GM04504 (cell line): ENCODE measurements at places on chromosomes 12 and 14.
A peak's percentile ranks its signal among the peaks of the same experiment; 100 is the strongest.

DNA sequence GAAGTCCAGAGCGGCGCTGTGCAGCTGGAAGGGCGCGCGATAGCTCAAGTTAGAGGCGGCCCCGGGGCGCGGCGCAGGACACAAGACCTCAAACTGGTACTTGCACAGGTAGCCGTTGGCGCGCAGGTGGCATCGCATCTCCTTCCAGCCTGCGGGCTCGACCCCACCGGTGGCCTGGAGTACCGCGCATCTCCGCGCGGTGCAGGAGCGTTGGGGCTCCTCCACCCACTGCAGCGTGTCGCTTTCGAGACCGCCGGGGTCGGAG lies 553 bp downstream of the CLEC14A start:
- no peak for DNase-seq

DNA sequence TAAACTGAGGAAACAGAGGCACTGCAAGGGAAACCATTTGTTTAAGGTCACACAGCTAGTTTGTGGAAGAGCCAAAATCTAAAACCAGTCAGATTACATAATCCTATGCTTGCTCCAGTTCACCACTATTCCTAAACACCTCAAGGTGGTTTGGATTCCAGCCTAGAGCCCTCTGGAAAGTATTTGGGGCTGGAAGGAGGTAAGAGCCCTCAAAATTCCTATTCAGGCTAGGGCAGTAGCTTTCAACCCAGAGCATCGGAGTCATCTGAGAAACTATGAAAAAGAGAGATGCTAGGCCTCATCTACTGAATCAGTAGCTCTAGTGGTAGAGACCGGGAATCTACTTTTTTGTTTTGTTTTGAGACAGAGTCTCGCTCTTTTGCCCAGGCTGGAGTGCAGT lies 16.0 kb upstream of the SPPL3 start:
- no peak for DNase-seq

DNA sequence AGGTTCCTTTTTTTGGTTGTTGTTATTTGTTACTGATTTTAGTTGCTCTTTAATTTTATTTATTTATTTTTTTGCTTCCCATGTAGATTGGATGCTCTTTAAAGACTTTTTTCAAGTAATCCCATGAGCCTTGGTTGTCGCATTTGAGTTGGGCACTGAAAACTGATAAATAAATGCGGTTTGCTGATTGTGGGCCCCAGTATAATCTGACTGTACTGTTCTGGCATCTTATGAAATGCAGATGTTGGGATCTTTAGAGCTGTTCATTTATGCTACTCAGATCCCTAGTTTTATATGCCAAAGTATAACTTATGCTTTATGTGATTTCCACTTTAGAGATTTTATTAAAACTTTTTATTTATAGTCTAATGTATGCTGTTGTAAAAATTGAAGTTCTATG lies 33.3 kb downstream of the WNK1 start:
- no peak for DNase-seq

GRCh38 chr14:100092832-100093231 lies 27.6 kb downstream of the EVL start:
- no peak for DNase-seq

DNA sequence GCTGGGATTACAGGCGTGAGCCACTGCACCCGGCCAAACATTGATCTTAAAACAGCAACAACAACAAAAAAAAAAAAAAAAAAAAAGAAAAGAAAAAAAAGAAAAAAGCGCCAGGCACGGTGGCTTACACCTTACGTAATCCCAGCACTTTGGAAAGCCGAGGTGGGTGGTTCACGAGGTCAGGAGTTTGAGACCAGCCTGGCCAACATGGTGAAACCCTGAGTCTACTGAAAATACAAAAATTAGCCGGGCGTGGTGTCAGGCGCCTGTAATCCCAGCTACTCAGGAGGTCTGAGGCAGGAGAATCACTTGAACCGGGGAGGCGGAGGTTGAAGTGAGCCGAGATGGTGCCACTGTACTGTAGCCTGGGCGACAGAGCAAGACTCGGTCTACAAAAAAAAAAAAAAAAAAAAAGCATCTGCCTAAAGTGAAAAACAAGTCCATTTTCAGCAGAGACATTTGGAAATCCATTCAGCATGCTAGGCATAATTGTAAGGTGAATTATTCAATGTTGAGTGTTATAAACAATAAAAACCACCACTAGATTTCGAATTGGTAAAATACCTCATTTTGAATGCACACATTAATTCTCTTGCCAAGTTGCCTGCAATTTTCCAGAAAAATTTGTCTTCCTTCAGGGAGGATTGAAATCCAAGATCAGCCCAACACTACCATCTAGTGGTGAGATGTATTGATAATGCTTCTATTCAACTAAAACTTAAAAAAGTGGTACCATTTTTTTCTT lies 8.0 kb upstream of the CERS5 start:
- no peak for DNase-seq

GRCh38 chr12:132477703-132478432 lies 12.1 kb upstream of the FBRSL1 start:
- DNase-seq, result no peak

- no peak for DNase-seq
Observed at GRCh38 chr12:87344699-87345098, 684.5 kb downstream of the C12orf50 start.

DNA sequence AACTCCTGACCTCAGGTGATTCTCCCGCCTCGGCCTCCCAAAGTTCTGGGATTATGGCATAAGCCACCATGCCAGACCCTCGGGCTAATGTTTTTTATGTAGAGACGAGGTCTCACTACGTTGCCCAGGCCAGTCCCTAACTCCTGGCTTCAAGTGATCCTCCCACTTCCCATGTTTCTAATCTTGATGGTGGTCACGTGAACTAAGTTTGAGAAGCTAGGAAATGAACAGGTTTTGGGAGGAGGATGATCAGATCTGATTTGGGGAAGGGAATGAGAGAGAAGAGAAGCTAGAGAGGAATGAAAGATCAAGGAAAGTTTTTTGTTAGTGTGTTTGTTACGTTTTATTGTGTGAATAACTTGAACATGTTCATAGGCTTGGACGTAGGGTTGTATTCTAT lies 17.2 kb upstream of the SINHCAF start:
- no peak for DNase-seq

DNA sequence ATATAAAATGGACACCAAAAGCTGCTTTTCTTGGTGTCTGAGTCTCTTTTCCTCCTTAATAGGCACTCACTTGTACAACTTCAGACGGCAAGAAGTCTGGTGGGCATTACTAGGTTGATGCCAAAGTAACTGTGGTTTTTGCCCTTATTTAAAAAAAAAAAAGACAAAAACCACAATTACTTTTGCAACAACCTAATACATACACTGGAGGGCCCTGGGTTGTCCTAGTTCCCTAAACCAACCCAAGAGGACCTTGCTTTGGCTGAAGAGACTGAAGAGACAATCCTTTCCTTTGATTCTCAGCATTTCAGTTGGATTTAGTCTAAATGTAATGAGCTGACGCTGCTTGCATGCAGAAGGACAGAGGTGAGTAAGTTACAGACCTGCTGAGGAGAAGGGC lies 16.2 kb upstream of the PLEKHG3 start:
- DNase-seq, result no peak

DNA sequence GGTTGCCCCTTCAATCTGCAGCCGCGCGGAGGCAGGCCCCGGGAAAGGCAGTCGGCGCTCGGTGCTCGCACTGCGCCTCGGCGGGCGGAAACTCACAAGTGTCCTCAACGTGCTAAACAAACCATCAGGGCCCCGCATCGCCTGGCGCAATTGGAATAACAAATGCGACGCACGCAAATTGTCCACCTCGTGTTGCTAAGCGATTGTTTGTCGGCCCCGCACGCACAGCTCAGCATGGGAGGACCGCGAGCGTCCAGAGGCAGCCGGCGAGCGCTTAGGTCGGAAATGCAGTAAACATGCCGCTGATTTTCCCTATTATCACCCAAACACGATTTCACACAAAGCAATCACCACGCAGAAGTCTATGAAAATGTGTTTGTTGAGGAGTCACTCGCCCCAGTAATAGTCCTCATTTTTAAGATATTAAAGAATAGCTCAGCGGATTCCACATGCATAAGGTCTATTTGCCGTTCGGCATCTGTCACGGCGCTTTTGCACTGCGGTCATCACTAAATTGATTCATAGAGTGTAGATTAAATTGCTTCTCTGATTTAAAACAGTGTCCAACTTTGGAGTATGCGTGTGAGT lies 3.2 kb upstream of the GSC start:
- DNase-seq, result no peak

DNA sequence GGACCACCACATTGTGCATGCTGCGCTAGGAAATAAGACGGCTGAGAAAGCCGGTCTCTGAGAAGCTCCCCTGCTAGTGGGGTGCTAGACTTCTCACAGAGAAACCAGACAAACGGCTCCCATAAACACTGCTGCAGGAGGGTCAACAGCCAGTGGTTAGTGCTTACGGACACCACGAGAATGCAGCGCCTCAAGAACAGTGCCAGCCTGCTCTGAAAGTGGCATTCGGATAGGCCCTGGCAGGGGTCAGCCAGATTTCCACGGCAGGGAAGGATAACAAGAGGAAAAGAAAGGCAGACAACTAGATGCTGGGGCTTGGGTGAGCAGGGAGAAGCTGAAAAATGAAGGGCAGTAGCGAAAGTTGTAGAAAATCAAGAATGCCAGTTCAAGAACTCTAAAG lies 26.4 kb downstream of the PPTC7 start:
- DNase-seq, result no peak

- DNase-seq, result no peak
Observed at GRCh38 chr12:113770389-113770865, 195.7 kb downstream of the RBM19 start.

DNA sequence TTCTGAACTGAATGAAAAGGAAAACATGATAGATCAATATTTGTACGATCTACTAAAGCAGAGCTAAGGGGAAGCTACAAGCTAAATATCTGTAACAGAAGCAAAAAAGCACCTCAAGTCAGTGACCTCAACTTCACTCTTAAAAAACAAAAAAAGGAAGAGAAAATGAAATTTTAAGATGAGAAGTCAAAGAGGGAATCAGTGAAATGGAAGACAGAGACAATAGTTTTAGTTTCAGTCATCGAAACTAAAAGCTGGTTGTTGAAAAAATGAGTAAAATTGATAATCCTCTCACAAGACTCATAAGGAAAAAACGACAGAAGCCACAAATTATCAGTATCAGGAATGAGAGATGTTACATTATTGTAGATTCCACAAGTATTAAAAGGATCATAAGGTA lies 11.9 kb upstream of the SLC2A13 start:
- DNase-seq, result no peak

DNA sequence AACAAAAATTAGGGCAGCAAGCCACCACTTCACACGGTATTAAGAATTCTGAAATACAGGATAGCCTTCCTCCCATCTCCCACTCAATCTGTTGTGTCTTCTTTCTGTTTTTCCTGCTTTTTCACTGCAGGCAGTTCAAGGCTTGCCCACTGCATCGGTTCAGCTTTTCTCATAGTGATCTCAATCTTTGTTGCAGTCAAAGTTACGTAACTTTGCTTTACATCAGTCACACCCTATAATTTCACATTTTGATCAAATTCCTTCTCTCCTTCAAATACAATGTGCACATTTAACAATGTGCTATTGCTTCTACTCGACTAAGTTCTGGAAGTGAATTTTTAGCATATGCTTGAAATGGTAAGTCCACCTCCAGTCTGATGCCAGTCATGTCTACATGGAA lies 217.6 kb downstream of the EFCAB11 start:
- DNase-seq, result no peak

GRCh38 chr12:108117163-108117849 lies 11.8 kb upstream of the WSCD2 start:
- no peak for DNase-seq

- DNase-seq, result no peak
Observed at GRCh38 chr14:93010130-93010499, 87.2 kb downstream of the CHGA start.

- peak; percentile 63 for DNase-seq
Observed at GRCh38 chr12:79407671-79408622, 282.8 kb downstream of the PAWR start.

DNA sequence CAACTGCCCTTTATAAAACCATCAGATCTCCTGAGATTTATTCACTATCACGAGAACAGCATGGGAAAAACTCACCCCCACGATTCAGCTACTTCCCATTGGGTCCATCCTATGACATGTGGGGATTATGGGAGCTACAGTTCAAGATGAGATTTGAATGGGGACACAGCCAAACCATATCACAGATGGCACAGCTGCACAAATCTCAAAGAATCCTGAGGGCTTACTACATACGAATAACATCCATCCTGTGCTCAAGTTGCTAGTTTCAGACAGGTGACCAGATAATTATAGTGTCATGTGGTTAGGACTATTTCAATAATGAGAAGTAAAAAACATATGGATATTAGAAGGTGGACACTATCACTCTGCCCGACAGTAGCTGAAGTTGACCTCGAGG lies 211.2 kb downstream of the NUAK1 start:
- DNase-seq, result no peak

GRCh38 chr12:15581006-15581405 lies 208.2 kb downstream of the EPS8 start:
- DNase-seq, result no peak

DNA sequence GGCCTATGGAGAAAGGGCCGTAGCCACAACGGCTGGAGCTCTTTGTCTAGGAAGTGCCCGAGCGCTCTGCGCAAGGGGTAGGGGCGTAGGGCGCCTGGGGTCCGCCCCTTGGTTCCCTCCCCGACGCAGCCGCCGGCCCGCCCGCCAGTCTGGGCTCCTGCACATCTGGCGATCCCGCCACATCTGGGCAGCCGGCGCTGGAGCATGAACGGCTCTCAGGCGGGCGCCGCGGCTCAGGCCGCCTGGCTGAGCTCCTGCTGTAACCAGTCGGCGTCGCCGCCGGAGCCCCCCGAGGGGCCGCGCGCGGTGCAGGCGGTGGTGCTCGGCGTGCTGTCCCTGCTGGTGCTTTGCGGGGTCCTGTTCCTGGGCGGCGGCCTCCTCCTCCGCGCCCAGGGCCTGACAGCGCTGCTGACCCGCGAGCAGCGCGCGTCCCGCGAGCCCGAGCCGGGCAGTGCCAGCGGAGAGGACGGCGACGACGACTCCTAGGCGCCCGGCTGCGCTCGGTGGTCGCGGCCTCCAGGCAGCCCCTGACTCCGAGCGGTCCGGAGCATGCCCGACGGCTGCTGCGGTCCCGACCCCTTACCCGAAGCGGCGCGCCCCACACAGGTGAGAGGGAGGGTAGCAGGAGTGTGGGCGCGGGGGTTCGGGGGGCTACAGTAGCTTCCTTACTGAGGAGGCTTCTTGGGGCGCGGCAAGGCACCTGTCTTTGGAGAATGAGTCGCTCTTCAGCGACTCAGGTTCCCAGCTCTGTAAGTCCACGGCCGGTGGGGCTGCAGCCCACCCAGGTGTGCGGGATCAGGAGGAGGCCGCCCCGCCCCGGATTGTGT lies at the start of gene SMIM41:
Gene SMIM41, plus strand, starts transcription at position 129 of the 827 bp plus-strand sequence. Its CDS starts 76 bp downstream, at position 205.
- no peak for DNase-seq

DNA sequence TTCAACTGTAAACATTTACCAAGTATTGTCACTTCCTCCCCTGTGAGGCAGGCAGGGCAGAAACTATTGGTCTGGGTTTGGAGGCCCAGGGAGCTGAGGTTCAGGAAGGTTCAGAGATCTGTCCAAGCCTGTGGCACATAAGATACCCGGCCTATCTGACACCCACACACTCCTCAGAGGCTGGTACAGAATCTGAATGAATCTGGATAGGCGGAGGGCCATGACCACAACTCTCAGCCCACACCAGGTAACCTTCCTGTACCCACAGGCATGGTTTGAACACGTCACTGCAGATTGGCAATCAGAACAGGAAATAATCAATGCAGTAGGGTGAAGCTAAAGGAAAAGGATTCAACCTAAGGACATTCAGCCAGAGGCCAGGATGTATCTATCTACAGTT lies 92.8 kb upstream of the TMCC3 start:
- no peak for DNase-seq

- DNase-seq, result no peak
Observed at GRCh38 chr14:36646664-36647416, 14.8 kb upstream of the PAX9 start.

- DNase-seq, result no peak
Observed at GRCh38 chr12:62695696-62696095, 229.1 kb downstream of the MON2 start.
